CD4-positive, alpha-beta T cell treated with Interleukin-17A for 1 hour (primary cell): ENCODE measurements at places on chromosomes 3 and 15.

GRCh38 chr3:29649815-29650547, 369.1 kb downstream of the RBMS3 start:
- no peak for DNase-seq

- DNase-seq, result no peak
Observed at GRCh38 chr3:133475245-133476010, 75.6 kb downstream of the BFSP2 start.

DNA sequence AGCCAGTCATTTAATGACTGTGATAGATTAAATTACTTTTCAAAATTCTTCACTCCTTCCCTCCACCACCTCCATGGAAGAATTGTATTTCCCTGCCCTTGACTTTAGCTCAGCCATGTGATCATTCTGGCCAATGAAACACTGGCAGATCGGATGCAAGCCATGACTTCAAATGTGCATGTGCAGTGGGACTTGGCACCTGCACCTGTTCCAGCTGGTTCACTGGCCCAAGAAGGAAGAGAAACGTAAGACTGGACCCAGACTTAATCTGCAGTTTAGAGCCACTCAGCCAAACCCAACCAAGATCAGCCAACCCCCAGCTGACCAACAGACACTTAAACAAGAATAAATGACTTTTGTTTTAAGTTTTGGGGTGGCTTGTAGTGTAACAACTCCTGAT, 11.8 kb downstream of the DPH3 start:
- no peak for DNase-seq

- DNase-seq, result no peak
Observed at GRCh38 chr3:106438887-106439286, 570.1 kb upstream of the CBLB start.

DNA sequence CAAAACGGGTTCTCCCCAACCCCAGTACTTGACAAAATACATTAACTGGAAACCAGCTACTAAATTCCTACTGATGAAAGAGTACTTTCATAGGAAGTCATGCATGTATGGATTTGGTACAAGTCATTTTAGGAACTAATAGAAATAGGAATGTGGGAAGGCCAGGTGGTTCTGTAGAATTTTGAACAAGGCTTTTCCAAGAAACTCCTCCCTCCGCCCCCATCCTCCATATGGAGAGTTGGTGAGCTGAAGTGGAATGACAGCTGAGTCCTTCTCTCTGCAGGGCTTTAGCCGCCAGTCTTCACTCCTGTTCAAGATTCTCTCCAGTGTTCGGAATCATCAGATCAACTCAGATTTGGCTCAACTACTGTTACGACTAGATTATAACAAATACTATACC, 33.2 kb downstream of the TUBGCP4 start:
- no peak for DNase-seq

GRCh38 chr15:47603026-47603425, 114.3 kb upstream of the SEMA6D start:
- no peak for DNase-seq

- no peak for DNase-seq
Observed at GRCh38 chr3:197007296-197007940, 22.2 kb downstream of the MELTF start.

GRCh38 chr3:15345608-15346137, 13.3 kb upstream of the SH3BP5 start:
- DNase-seq, result no peak

DNA sequence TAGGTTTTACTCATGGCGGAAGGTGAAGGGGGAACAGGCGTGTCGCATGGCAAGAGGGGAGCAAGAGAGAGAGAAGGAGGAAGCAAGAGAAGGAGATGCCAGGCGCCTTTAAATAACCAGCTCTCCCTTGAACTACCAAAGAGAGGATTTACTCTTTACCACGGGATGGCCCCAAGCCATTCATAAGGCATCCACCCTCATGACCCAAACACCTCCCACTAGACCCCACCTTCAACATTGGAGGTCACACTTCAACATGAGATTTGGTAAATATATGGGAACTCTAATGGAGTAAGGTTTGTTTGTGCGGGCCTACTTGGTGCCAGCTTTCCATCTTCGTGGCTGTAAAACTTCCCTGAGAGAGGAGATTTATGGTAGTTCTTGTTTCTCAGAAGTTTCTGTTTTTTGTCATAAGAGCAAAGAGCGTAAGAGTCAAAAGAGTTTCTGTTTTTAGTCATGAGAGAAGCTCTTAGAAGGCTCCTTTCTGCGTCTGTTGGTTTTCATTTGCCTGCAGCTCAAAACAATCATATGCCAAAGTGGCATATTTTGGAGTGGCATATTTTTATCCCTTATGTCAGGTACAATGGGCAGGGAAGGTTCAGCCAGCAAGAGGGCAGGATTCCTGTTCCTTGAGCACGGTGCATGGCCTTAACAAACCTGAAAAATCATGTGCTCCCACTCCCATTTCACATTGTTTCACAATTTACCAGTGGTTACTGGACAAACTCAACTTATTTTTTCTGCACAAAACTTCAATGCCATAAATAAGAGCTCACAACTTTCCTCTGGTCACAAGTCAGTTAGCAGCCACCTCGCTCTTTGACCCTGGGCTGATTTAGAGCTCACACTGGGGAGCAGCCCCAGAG, 12.5 kb downstream of the PML start:
- no peak for DNase-seq

DNA sequence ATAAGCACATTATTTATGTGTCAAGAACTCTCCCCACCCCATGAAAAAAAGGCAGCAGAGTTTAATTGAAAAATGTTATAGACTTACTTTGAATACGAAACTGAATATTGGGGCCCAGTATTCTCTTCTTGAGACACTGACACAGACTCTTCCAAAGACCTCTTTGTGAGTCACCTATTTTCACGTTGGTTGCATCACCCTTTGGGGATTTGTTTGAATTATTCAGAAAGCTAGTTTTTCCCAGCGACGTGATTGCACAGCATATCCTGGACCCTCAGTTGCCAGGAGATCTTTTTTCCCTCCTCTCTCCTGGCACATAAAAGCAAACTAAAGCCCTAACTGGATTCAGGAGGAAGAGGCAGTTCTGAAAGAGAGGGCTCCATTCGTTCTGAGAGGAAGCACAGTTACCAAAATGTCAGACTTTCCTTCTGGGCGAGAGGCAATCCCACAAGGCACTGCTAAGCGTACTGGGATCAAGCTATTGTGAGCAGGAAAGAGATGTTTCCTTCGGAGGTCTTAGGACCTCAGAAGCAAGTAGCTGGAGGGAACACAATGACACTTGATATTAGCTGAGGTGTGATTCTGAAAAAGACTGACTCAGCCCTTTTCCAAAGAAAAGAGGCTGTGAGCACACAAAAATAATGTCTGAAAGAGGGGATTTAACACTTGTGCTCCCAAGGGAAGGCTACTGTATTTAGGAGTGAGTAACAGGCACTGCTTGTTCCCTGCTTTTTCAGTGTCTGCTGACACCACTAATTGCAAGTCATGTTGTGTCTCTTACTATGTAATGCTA, 65.8 kb upstream of the CADPS start:
- DNase-seq, result no peak

DNA sequence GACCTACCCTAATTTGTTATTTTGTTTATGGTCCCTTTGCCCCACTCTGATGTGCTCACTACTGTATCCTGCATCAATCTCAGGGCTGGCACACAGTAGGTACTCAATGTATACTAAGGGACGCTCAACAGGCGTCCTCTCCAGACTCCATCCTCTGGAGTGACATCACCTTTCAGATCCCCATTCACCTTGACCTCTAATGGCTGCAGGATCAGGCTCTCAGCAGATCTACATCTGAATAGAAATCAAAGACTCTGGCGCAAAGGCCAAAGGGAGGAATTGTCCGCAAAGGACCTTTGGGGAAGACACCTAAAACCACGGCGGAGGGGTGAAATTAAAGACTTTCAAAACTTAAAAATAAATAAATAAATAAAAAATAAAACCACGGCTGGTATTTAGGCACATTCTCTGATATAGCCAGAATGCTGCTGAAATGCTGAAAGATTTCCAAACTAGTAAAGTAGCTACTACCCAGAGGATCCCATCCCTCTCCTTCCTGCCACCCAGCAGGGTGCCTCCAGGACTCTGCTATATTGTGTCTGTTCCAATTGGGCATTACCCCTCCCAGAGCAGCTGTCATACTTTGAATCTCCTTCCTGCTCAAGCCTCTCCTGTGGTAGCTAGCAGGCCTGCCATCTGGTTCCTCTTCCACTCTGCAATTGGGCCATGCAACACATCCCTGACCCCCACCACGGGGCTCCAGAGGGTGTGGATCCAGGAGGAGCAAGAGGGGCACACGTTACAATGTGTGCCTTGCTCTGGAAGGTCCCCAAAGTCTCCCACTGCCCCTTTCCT, 6.1 kb downstream of the SHF start:
- no peak for DNase-seq

GRCh38 chr3:157460253-157460652, 23.6 kb downstream of the PTX3 start:
- DNase-seq, result no peak

DNA sequence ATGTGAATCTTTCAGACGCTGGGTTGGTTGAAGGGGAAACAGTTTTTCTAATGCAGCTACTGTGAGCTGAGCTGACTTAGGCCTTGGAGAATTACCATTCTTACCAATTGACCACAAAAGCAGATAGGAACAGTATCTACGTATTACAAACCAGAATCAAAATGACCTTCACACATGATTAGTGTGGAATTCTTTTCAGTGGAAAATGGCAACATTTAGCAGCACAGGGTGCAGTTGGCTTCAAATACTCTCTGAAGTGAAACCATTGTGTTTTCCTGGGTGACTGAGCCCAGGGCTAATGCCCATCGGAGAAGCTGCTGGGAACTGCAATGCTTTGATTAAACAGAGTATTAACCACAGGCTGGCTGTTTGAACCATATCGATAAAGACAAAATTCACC, 40.2 kb upstream of the GOLGA8J start:
- DNase-seq, result no peak

DNA sequence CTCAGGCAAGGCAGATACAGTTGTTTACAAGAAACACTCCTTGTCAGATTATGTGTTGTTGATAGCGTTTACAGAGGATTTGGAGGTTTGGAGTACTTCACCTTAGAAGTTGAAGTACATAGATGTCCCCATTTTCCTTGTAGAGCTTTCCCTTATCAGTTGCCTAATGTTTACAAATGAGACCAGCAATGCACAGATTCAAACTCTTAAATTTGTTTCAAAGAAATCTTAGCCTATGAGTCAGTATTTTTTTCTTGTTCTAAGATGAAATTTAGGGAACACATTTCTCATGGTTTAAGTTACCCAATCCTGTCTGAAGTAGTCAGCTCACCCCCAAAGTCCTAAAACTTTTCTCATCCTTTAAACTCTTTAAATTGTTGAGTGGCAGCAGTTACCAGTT, 6.3 kb upstream of the EIF5A2 start:
- no peak for DNase-seq

GRCh38 chr15:40595773-40596172, 1.7 kb downstream of the KNL1 start:
- no peak for DNase-seq

- no peak for DNase-seq
Observed at GRCh38 chr3:184773283-184774186, 38.4 kb upstream of the VPS8 start.

GRCh38 chr3:195032106-195032759, 238.7 kb downstream of the XXYLT1 start:
- no peak for DNase-seq

- no peak for DNase-seq
Observed at GRCh38 chr3:126979046-126979628, 3.8 kb upstream of the PLXNA1 start.

DNA sequence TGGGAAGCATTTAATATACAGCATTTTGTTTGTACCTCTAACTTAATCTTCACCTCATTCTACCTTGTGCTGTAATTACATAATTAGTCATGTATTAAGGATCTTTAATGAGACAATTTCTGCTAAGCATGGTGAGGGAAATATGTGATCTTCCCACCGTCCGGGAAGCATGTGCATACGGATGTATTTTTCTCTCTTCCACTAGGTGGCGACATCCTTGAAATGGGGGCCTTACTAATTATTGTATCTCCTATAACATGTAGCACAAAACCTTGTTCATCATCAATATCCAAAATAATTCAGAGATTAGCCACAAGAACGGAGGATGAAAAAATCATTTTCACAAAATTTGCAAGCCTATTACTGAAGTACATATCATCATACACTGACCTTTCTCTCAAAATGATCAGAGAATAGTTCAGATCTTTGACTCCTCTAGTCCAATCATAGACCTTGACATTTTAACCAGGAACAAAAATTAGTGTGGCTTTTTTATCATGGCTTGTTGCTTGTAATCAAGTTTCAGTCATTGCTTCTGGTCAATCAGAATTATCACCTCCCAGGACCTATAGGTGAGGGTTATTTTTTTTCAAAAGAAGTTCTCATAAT, 148.9 kb upstream of the GBE1 start:
- DNase-seq, result peak; percentile 33

DNA sequence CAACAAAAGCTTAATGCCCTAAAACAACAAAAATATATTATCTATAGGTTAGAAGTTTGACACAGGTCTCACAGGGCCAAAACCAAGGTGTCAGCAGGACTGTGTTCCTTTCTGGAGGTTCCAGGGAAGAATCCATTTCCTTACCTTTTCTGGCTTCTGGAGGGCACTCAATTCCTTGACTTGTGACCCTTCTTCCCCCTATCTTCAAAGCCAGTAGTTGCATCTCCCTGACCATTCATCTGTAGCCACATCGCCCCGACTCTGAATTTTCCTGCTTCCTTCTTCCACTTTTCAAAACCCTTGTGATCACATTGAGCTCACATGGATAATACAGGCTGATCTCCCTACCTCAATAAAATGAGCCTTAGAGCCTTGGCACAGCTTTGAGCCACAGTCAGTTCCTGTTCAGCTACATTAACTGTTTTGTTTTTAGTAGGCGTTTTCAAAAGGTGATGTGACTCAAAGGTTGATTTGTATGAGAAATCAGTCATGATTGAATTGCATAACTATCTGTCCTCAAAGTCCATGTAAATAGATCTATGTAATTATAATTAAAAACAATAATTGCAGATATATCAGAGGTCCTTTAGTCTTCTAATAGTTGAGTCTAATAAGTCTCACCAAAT, 12.4 kb downstream of the PFN2 start:
- DNase-seq, result no peak

DNA sequence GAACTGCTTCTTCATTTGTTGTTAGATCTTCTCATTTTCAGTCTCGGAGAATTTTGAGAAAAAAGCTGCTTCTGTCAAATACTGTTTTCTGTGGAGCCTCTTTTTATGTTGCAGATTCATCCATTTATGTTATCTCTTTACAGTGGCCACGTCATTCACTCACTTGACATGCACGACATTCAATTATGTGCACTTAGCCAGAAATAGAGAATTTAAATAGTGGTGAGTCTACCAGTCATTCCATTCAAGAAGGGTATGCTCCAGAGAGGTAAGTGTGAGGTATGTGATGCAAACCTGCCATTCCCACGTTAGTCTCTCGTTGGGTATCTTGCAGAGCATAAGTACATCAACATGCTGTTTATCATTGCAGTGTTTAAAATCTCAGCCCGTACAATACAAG, 9.8 kb downstream of the ARPP19 start:
- no peak for DNase-seq
